ENCODE measurements at places on chromosomes 3 and 15. TPM values are rescaled to one million over a fixed set of nuclear protein-coding genes. Genes with fewer than 3 reads are reported as not detected.

TIMP4 gene
- polyA plus RNA-seq, result not detected

CFAP20DC gene
- 2.8 TPM for polyA plus RNA-seq

ZBTB38 gene
- 85.8 TPM for polyA plus RNA-seq

GRCh38 chr3:40243056-40243455, 66.5 kb upstream of the EIF1B start:
- no peaks in the 10 kb centered on the region for H3K4me1 ChIP-seq
- H3K27ac ChIP-seq, result no peak overlapping the region
- H3K36me3 ChIP-seq, result no peaks in the 10 kb centered on the region
- no peaks in the 10 kb centered on the region for H3K27me3 ChIP-seq

GRCh38 chr3:36557021-36557707, 176.9 kb downstream of the STAC start:
- no peaks in the 10 kb centered on the region for H3K36me3 ChIP-seq
- H3K27ac ChIP-seq, result no peak overlapping the region
- H3K4me1 ChIP-seq, result peaks cover 6% of the 10 kb centered on the region
- no peak overlapping the region for H3K4me3 ChIP-seq
- no peaks in the 10 kb centered on the region for H3K27me3 ChIP-seq

GOLGA6L7 gene
- not detected for polyA plus RNA-seq

DNA sequence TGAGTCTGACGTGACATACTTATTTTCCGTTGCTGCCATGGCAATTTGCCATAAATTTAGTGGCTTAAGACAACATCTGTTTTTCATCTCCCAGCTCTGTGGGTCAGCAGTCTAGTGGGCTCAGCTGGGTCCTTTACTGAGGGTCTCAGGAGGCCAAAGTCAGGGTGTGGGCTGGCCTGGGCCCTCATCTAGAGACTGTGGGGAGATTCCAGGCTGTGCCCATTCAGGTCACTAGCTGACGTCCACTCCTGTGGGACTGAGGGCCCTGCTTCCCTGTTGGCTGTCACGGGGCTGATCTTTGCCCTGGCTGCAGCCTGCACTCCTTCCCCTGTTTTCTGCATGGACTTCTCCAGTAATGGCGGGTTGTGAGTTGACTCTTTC, 19.1 kb downstream of the FGD5 start:
- H3K36me3 ChIP-seq, result no peaks in the 10 kb centered on the region
- H3K4me3 ChIP-seq, result no peak overlapping the region
- DNase-seq, result no peak
- H3K4me1 ChIP-seq, result no peaks in the 10 kb centered on the region
- no peak overlapping the region for H3K27ac ChIP-seq
- peaks cover 4% of the 10 kb centered on the region for H3K27me3 ChIP-seq

GRCh38 chr3:46082849-46083248, 55.6 kb upstream of the XCR1 start:
- no peaks in the 10 kb centered on the region for H3K4me1 ChIP-seq
- H3K36me3 ChIP-seq, result no peaks in the 10 kb centered on the region
- no peak overlapping the region for H3K27ac ChIP-seq
- no peak for DNase-seq
- H3K4me3 ChIP-seq, result no peak overlapping the region

CLDN18 gene
- polyA plus RNA-seq, result 0.28 TPM

ITGA11 gene
- polyA plus RNA-seq, result 0.12 TPM

DNA sequence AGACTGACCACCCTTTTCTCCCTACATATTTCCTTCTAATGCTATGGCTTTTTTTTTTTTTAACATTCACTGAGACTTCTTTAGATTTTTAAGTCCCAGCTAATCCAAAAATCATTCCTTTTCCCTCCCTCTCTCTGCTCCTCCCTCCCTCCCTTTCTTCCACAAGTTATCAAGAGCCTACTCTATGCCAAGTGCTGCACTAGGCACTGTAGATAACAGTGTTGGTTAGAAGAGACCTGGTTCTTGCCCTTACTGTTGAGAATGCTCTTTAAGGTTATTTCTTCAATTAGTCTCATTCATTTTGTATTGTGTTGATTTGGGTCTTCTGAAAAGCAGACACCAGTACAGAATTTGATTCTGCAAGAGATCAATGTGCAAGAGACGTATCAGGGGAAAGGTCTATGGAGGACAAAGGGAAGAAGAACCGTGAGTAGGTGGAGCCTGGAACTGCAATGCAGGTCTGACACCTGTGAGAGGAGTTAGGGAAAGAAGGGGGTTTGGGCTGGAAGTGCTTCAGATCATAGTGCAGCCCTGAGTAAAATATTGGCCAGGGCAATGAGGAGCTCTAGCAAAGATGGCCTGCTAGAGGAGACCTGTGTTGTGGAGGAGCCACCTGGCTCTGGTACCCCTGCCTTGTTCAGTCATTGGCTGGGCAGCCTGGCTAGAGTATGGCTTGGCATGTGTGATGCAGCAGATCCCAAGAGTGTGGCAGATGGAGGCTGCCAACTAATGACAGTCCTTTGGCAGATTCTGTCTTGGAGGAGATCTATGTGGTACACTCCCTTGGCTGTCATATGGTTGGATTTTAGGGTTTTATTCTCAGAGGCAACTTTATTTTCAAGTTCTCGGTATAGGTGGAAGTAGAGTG, 9.7 kb upstream of the PCOLCE2 start:
- H3K36me3 ChIP-seq, result no peaks in the 10 kb centered on the region
- no peak overlapping the region for H3K4me3 ChIP-seq
- H3K27me3 ChIP-seq, result no peaks in the 10 kb centered on the region
- H3K4me1 ChIP-seq, result no peaks in the 10 kb centered on the region

ACP3 gene
- not detected for polyA plus RNA-seq

DNA sequence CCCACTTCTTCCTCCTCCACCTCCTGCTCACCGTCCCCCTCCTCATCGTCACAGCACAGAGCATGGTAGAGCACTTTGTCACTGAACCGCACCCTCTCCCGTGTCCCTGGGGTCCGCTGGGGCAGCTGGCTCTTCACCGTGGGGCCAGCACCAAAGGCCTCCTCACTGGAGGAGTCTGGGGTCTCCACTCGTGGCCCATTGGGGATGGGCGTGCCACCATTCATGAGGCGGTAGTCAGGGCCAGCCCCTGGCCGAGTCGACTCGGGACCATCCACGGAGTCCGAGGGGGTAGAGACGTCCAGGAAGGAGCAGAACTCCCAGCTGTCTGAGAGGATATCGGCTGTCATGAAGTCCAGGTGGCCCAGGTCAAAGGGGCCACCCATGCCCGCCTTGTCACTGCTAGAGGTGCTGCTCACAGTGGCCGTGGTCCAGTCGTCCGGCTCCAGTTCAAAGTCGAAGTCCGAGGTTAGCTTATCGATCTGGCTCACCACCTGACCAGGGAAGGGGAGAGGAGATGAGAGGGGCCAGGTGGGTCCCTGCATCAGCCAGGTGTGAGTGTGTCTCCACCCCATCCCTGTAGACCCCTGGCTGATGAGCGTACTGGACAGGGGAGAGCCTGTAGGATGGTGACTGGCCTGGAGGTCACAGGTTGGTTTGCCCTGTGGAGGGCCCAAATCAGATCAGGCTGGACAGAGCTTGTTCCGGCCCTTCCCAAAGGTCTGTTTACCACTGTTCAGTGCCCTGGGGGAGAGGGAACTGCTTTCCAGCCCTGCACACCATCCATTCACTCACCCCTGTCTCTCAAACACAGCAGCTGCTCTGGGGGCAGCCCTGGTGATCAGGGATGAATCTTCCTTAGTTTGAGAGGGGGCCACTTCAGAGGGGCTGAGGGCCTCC, 12.8 kb downstream of the INSYN1 start:
- DNase-seq, result no peak
- H3K4me1 ChIP-seq, result no peaks in the 10 kb centered on the region
- H3K4me3 ChIP-seq, result no peak overlapping the region
- H3K27ac ChIP-seq, result no peak overlapping the region
- H3K36me3 ChIP-seq, result no peaks in the 10 kb centered on the region

KLF15 gene
- not detected for polyA plus RNA-seq

ACTRT3 gene
- polyA plus RNA-seq, result 0.24 TPM

GRCh38 chr3:66236281-66236680, 15.5 kb downstream of the SLC25A26 start:
- H3K36me3 ChIP-seq, result no peaks in the 10 kb centered on the region
- DNase-seq, result no peak
- H3K27me3 ChIP-seq, result no peaks in the 10 kb centered on the region
- H3K4me3 ChIP-seq, result no peak overlapping the region

DNA sequence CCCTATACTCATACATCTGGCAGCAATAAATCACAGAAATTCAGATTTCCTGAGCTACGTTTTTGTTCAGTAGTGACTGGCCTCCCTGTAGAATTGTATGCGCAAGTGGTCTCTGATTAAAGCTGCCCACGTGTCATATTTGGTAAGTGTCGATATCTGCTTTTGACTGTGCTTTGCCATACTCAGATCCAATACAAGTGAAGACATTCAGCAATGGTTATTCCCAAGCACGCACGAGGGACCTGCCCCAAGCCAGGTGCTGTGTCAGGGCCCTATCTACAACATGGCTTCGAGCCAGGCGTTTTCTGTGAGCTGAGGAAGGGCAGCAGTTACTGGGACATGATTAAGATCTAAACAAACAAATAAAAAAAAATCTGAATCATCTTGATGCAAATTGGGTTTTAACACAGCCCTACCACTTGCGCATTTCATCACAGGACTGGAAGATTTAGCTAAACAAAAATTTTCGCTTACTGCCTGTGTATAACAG, 47.2 kb upstream of the ICE2 start:
- H3K4me3 ChIP-seq, result no peak overlapping the region
- H3K27ac ChIP-seq, result no peak overlapping the region
- H3K27me3 ChIP-seq, result no peaks in the 10 kb centered on the region
- peaks cover 10% of the 10 kb centered on the region for H3K36me3 ChIP-seq

FAM43A gene
- 1.3 TPM for polyA plus RNA-seq

GRCh38 chr15:34349769-34350168, 6.7 kb downstream of the NUTM1 start:
- no peaks in the 10 kb centered on the region for H3K36me3 ChIP-seq
- no peak for DNase-seq
- no peak overlapping the region for H3K27ac ChIP-seq
- H3K4me3 ChIP-seq, result no peak overlapping the region

DNA sequence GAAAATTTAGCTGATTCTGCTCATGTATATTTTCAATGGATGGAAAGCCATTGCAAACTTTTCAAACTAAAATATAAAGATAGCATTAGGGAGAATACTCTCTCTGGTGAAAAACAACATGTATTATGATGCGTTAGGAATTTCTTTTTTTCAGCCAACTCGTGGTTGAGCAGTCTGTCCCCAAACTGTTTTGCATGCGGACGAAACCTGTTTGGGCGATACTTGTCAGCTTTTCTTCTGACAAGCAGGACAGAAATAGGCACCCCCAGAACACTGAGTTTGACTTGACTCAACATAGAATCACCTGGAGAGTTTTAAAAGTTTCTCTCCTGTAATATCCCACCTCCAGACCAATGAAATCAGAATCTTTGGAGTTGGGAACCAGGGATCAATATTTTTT, 417.5 kb upstream of the TPRG1 start:
- H3K27me3 ChIP-seq, result peaks cover 3% of the 10 kb centered on the region
- no peak overlapping the region for H3K4me3 ChIP-seq
- no peaks in the 10 kb centered on the region for H3K36me3 ChIP-seq

- H3K27ac ChIP-seq, result no peak overlapping the region
- no peak overlapping the region for H3K4me3 ChIP-seq
- no peaks in the 10 kb centered on the region for H3K36me3 ChIP-seq
Measured at GRCh38 chr3:57948781-57949242, 59.4 kb upstream of the FLNB start.

DNA sequence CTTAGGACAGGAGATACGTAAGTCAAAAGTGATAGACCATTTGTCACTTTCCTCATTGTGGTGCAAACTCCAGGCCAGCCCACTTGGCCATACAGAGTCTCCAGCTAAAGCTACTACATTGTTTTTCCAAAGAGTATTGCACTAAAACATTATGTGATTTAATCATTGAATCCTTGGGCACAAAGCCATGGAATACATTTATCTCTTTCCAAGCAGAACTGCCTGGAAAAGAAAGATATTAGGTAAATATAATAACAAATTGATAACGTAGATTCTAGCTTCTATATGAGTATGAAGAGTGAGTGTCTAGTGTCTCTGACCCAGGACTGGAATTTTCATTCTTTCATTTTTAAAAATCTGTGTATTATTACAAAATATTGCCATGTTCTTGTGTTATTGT, 863.7 kb upstream of the SEMA6D start:
- H3K4me1 ChIP-seq, result no peaks in the 10 kb centered on the region
- no peak overlapping the region for H3K27ac ChIP-seq
- DNase-seq, result no peak
- no peak overlapping the region for H3K4me3 ChIP-seq
- H3K36me3 ChIP-seq, result no peaks in the 10 kb centered on the region

TARS3 gene
- polyA plus RNA-seq, result 5.6 TPM

DNA sequence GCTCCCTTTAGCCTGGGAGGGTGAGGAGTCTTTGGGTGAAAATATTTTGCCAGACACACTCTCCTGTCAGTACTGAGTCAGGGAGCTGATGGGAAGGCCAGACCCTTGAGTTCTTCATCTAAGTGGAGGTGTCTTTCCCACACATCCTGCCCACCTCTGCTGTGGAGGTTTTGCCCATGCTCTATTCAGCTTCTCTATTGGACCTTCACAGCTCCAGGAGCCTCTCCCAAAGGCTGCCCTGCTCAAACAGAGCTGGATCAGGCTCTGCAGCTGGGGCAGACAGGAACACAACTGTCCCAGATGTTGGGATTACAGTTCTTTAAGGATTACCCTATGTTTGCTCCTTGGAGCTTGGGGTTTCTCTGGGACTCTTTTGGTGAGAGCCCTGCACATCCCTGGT, 77.9 kb downstream of the SPSB4 start:
- H3K27ac ChIP-seq, result no peak overlapping the region
- no peaks in the 10 kb centered on the region for H3K27me3 ChIP-seq
- H3K36me3 ChIP-seq, result no peaks in the 10 kb centered on the region
- no peak overlapping the region for H3K4me3 ChIP-seq

DNA sequence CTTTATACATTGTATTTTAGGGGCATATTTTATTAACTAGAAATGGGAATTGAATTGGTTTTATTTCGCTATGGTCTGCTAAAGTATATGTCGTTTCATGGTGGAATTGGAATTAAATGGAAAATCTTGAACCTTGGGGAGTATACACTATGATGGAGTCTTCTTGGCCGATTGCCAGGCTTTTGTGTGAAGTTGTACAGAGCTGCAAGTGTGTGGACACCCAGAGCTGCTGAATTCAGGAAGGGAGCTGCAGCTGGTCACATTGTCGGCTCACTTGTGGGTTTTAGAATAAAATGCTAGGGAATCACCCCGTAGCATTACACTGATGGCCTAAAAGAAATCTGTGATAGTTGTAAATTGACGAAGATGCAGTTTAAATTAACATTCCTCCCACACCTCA, 35.1 kb downstream of the USP3 start:
- peaks cover 2% of the 10 kb centered on the region for H3K36me3 ChIP-seq
- no peak for DNase-seq
- no peak overlapping the region for H3K27ac ChIP-seq
- H3K4me3 ChIP-seq, result no peak overlapping the region
- H3K4me1 ChIP-seq, result peaks cover 35% of the 10 kb centered on the region
- H3K27me3 ChIP-seq, result no peaks in the 10 kb centered on the region
